G401 (cell line): ENCODE measurements at places on chromosomes 2 and 18. TPM values are rescaled to one million over a fixed set of nuclear protein-coding genes. Genes with fewer than 3 reads are reported as not detected.

GRCh38 chr18:22829781-22830180, 103.3 kb upstream of the RBBP8 start:
- DNase-seq, result no peak

GRCh38 chr2:10300328-10300920, 2.3 kb upstream of the HPCAL1 start:
- DNase-seq, result no peak

GRCh38 chr2:233130481-233131020, 70.4 kb downstream of the INPP5D start:
- DNase-seq, result no peak

DNA sequence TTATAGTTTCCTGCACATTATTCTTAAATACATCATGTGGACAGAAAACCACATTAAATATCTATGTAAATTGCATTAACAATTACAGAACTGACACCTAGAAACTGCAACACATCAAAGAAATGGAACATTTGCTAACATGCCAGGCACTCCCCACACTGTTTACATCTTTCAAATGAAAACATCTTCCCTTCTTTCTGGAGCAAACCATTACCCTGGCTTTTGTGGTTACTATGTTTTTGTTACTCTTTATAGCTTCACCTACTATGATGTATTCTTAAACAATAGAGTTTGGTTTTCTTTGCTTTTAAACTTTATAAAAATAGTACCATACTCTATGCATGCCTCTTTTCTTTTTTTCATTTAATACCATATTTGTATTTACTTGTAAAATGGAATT, 1894.5 kb upstream of the CELF4 start:
- no peak for DNase-seq

GRCh38 chr18:8602557-8602956, 6.7 kb upstream of the RAB12 start:
- DNase-seq, result no peak

DNA sequence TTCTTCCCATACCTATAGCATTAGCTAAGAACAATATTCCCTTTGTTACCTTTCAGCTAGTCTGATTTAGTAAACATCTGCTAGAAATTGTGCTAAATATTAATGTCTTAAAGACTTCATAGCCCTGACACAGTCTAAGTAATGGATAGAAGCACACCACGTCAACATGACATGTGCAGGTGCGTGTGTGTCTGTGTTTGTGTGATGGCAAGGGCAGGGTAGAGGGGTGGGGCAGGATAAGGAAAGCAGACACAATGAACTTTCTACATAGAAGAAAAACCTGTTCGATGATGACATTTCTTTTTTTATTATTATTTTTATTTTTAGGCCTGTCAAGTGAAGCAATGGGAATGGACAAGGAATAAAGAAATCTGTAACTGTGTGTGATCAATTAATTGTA, 223.3 kb downstream of the NOL4 start:
- DNase-seq, result no peak

GRCh38 chr2:201275069-201275468, 14.7 kb downstream of the CASP8 start:
- no peak for DNase-seq

- peak; percentile 23 for DNase-seq
Observed at GRCh38 chr2:100178085-100178788, 35.8 kb upstream of the AFF3 start.

The OR6B2 gene
- not detected in 2 replicates for total RNA-seq

The IL1F10 gene
- total RNA-seq, result not detected in 2 replicates

The PNPT1 gene
- 27.4 and 51.7 TPM in 2 replicates for total RNA-seq

The NAPG gene
- 21.4 and 25.7 TPM in 2 replicates for total RNA-seq

The LYG1 gene
- total RNA-seq, result not detected in 2 replicates

The CDK15 gene
- total RNA-seq, result not detected in 2 replicates

The KIAA2012 gene
- not detected in 2 replicates for total RNA-seq
